ENCODE measurements at places on chromosomes 11 and 22.

DNA sequence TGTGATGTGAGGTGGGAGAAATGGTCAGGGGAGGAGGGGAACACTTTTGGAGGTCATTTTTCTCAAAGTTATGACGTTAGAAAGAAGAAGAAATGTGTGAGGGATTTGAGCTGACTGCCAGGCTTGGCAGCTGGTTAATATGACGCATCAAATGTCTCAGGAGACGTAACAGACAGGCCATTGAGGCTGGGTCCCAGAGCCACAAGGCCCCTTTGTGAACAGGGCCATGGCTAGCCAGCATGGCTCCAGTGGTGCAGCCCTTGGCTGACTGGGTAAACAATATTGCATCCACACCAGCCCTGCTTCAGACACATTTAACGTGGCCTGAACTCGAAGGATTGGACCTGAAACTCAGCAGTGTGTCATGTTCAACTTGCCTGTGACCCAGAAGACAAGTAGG lies 34.3 kb downstream of the AMOTL1 start:
- no peak overlapping the region for H3K27ac ChIP-seq
- no peaks in the 10 kb centered on the region for H3K36me3 ChIP-seq
- H3K4me3 ChIP-seq, result no peak overlapping the region
- H3K4me1 ChIP-seq, result no peaks in the 10 kb centered on the region

DNA sequence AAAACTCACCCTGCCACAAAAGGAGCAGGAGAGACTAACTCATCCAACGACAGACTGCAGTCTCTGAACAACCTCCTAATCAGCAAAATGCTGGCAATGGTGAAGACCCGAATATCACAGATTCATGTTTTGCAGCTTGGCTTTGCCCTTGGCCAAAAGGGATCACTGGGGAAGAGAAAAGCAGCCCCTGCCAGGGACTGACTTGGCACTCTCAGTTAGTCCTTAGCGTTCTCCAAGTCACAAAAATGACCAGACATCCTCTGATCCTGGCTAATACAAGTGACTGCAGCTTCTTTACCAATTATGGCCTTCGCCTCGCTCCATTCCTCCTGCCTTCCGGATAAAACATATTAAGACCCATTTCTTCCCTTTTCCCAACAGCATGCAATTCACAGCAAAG lies 22.4 kb upstream of the CHST1 start:
- H3K27me3 ChIP-seq, result peaks cover 3% of the 10 kb centered on the region
- no peaks in the 10 kb centered on the region for H3K36me3 ChIP-seq
- H3K4me1 ChIP-seq, result peaks cover 2% of the 10 kb centered on the region
- H3K27ac ChIP-seq, result no peak overlapping the region
- H3K4me3 ChIP-seq, result no peak overlapping the region

DNA sequence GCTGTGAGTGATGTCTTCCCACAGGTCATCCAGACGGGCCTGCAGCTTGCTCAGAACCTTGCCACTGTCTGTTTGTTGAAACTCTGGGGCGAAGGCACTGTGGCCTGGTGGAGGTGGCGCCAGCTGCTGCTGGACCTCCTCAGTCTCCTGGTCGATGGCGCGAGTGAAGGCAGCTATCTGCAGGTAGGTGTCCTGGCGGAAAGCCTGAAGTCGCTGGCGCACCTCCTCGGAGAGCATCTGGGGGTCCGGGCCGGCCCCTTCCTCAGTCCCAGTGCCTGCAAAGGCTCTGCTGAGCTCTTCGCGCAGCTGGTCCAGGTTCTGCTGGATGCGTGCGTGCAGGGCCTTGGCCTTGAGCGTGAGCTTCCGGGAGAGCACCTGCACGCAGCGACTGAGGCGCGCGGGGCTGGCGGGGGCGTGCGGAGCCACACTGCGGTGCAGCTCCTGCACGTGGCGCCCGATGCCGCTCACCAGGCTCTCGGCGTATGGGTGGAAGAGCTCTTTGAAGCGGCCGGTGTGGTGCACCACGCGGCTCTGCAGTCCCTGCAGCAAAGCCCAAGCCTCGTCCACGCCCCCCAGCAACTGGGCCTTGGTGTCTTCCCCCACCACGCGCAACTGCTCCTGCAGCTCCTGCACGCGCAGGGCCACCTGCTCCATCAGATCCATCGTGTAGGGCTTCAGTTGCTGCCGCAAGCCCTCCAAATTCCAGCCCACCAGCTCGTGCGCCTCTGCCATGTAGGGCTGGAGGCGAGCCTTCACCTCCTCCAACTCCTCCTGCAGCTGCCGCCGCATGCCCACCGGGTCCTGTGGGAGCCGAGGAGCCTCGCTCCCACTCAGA lies 1.3 kb downstream of the APOA5 start:
- H3K4me3 ChIP-seq, result no peak overlapping the region
- H3K4me1 ChIP-seq, result peaks cover 26% of the 10 kb centered on the region
- H3K27ac ChIP-seq, result no peak overlapping the region
- no peaks in the 10 kb centered on the region for H3K27me3 ChIP-seq
- DNase-seq, result no peak

GRCh38 chr22:42794551-42795510 lies 62.2 kb downstream of the ARFGAP3 start:
- no peak overlapping the region for H3K4me3 ChIP-seq
- no peaks in the 10 kb centered on the region for H3K27me3 ChIP-seq
- no peaks in the 10 kb centered on the region for H3K4me1 ChIP-seq

- no peak for DNase-seq
- H3K27me3 ChIP-seq, result no peaks in the 10 kb centered on the region
- no peaks in the 10 kb centered on the region for H3K4me1 ChIP-seq
Measured at GRCh38 chr22:48744967-48745841, 1082.5 kb downstream of the BRD1 start.

DNA sequence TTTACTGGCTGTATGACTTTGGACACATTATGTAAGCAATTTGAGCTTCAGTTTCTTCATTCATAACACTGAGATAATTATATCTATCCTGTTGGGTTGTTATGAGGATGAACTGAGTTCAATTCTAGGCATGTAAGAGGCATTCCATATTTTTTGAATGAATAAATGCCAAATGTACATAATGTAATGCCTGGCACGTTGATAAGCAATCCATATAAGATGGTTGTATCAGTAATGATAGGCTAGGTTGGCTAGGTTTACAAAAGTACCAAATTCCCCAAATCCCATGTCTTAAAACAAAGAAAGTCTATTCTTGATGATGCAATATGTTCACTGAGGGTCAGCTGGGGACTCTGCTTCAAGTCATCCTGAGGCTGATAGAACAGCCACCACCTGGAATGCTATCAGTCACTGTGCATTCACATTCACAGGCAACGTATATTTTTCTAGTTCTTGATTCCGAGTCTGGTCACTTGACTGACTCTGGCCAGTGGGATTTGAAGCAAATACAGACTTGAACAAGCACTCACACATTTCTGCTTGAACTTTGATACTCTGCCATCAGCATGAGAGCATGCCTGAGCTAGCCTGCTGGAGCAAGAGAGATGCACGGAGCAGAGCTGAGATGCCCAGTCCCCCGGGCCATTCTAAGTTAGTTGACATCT lies 104.0 kb upstream of the TIMP3 start:
- no peaks in the 10 kb centered on the region for H3K36me3 ChIP-seq
- no peak overlapping the region for H3K4me3 ChIP-seq

GRCh38 chr11:123567466-123567865 lies 87.0 kb downstream of the SCN3B start:
- no peak overlapping the region for H3K4me3 ChIP-seq
- H3K36me3 ChIP-seq, result no peaks in the 10 kb centered on the region
- no peak overlapping the region for H3K27ac ChIP-seq
- H3K27me3 ChIP-seq, result no peaks in the 10 kb centered on the region
- no peak for DNase-seq

Data from activated CD8-positive, alpha-beta T cell treated with anti-CD3 and anti-CD28 coated beads for 36 hours (primary cell).